ENCODE measurements at places on chromosomes 12 and 14.
A peak's percentile ranks its signal among the peaks of the same experiment; 100 is the strongest.

DNA sequence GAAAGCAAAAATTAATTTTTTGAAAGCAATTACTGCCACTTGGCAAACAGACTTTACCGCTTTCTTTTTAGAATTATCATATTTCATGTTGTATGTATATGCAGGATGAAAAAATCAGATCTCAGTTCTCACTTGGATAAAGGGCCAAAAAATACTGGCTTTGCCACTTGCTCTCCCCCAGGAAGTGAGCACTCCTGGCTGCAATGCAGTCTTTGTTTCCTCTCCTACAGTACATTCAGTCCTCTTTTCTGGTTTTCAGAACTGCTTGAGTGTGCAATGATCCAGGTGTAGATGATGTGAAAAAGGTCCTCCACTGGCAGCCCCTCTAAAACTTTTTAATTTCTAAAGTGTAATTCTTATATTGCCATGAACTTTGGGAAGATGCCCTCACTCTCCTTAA, 183.4 kb downstream of the SLC25A21 start:
- no peak for DNase-seq

DNA sequence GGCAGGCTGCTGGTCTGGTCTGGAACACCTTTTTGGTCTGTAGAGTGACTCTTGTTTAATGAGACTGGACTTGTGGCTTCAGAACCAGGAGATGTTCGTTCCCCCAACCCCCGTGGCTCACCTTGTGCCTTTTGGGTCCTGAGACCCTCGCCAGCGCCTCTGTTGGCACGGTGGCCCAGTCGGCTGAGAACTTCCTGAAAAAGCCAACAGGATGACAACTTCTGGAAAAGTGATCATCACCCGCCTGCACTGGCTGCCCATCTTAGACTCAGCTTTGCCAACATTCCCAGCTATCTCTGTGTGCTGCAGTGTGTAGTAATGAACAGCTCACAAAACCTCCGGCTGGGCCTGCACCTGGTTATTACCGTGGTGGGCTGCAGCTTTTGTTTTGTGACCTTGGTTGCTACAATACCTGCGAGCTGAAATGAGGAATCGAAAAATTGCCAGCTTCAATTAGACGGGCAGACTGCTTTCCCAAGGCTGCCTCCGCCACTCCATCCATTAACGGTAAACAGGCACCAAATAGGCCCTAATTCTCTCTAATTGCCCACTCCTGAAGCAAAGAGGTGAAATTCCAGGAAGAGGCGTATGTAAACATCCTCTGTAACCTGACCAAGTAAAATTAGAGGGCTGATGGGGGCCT, 16.0 kb downstream of the MEG3 start:
- DNase-seq: peak; percentile 75

DNA sequence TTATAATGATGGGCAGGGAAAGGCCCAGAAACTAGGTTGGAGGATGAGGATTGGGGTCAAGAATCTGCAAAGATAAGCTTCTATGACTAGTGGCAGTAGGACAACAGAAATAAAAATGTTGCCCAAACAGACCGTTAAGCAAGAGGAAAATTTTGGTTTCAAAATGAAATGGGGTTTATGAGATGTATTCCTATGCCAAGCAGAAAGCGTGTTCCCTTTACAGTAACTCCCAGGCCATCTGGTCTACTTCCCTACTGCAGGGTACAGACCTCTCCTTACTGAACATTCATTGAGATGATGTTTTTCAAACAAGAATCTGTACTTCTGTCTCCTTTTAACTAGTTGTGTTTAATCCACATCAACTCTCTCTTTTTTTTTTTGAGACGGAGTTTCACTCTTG, 20.4 kb upstream of the TMEM229B start:
- no peak for DNase-seq

DNA sequence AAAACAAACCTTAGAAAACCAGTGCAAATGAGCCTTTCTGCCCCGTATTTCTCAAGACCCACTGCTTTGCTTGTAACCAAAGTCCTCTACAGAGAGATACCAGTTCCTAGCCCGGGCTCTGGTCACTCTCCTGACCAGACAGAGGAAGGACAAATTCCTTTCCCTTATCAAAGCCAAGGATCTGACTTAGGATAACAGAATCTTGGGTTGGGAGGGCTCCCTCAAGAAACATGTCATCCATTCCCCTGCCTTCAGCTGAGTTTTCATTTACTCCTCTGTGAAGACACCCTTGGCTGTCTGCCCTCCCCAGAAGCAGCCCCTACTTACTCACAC, 116.0 kb upstream of the PARP11 start:
- no peak for DNase-seq

- DNase-seq: no peak
Observed at GRCh38 chr12:107134558-107134957, 41.2 kb upstream of the CRY1 start.

- DNase-seq: no peak
Observed at GRCh38 chr12:1859643-1860042, 39.3 kb downstream of the LRTM2 start.

GRCh38 chr14:68253878-68254528, 434.4 kb downstream of the RAD51B start:
- no peak for DNase-seq
